ENCODE measurements at places on chromosomes 6 and 20.

- H3K4me3 ChIP-seq: no peak overlapping the region
- no peaks in the 10 kb centered on the region for H3K36me3 ChIP-seq
- no peak for DNase-seq
- H3K27me3 ChIP-seq: no peaks in the 10 kb centered on the region
These were observed 81.2 kb downstream of the PDE7B start for GRCh38 chr6:135932651-135933050.

DNA sequence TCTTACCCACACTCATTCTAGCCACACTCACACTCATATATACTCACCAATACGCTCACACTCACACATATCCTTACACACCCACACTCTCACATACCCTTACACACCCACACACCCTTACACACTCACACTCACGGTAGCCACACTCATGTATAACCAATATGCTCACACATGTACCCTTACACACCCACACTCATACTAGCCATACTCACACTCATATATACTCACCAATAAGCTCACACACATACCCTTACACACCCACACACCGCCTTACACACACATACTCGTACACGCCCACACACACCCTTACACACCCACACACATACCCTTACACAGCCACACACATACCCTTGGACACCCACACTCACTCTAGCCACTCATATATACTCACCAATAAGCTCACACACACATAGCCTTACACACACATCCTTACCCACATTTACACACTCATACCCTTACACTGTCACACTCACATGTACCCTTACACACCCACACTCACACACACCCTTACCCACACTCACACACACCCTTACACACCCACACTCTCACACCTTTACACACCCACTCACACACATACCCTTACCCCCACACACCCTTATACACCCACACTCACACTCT, 192.5 kb upstream of the SNX9 start:
- peaks cover 8% of the 10 kb centered on the region for H3K4me1 ChIP-seq
- H3K36me3 ChIP-seq: no peaks in the 10 kb centered on the region
- no peak overlapping the region for H3K4me3 ChIP-seq
- no peaks in the 10 kb centered on the region for H3K27me3 ChIP-seq
- DNase-seq: no peak

DNA sequence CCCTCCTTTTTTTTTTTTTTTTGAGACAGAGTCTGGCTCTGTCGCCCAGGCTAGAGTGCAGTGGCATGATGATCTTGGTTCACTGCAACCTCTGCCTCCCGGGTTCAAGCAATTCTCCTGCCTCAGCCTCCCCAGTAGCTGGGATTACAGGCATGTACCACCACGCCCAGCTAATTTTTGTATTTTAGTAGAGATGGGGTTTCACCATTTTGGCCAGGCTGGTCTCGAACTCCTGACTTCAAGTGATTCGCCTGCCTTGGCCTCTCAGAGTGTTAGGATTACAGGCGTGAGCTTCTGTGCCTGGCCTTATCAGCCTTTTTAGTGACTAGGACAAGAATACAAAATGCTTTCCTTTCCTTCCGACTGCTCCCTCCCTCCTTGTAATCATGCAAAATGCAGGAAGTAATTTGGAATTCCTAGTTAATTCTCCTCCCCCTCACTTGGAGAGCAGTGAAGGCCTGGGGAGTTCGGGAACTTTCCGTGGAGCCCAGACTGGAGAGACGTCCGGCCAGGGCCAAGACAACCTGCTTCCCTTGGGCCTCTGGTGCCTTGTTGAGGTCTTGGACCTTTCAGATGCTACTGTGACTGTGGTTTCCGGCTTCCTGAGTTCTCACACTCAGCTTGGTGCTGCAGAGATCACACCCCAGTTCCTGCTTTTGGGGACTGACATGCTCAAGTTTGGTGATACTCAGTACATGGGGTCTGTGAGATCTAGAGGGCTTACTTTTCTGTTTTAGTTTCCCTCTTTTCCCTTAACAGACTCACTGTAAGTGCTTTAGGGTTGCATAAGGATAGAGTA, 3.9 kb upstream of the PHF20 start:
- DNase-seq: peak; percentile 59
- peaks cover 8% of the 10 kb centered on the region for H3K36me3 ChIP-seq
- peaks cover 7% of the 10 kb centered on the region for H3K4me1 ChIP-seq
- peaks cover 2% of the 10 kb centered on the region for H3K27me3 ChIP-seq

GRCh38 chr20:63966944-63967322, 2.8 kb downstream of the ZNF512B start:
- no peaks in the 10 kb centered on the region for H3K4me1 ChIP-seq
- no peak for DNase-seq
- H3K27ac ChIP-seq: no peak overlapping the region
- no peak overlapping the region for H3K4me3 ChIP-seq

DNA sequence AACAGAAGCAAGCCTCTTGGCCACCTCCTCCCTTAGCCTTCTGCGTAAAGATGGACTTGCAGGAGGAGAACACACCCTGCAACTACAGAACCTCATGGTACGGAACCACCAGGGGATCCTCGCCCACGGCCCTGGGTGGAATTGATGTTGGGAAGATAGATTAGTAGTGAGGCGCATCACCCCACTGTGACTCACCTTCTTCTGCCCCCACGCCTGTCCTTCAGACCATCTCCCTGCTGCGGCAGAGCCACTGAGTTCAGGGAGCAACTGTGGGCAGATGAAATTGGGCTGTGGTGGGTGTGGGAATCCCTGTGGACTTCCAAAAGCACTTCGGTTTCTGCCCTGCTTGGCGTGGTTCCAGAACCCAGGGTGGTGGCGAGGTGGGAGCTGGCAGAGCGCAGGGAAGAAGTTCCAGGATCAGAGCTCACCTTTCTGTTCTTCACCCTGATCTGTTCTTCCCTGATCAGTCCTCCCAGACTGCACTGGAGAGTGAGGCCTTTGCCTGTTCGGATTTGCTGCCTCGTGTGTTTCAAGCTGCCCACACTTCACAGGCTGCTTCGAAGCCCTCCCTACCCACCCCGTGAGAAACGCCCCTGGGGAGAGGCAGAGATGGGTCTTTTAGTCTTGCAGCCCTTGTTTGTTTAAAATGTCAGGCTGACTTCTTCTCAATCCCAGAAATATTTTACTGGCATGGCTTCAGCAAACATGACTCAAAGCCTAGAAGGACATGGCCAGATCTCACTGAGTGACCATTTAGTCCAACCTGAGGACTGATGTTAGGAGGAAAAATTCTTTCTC, 92.8 kb upstream of the MLN start:
- no peaks in the 10 kb centered on the region for H3K4me1 ChIP-seq
- no peaks in the 10 kb centered on the region for H3K27me3 ChIP-seq
- H3K27ac ChIP-seq: no peak overlapping the region

DNA sequence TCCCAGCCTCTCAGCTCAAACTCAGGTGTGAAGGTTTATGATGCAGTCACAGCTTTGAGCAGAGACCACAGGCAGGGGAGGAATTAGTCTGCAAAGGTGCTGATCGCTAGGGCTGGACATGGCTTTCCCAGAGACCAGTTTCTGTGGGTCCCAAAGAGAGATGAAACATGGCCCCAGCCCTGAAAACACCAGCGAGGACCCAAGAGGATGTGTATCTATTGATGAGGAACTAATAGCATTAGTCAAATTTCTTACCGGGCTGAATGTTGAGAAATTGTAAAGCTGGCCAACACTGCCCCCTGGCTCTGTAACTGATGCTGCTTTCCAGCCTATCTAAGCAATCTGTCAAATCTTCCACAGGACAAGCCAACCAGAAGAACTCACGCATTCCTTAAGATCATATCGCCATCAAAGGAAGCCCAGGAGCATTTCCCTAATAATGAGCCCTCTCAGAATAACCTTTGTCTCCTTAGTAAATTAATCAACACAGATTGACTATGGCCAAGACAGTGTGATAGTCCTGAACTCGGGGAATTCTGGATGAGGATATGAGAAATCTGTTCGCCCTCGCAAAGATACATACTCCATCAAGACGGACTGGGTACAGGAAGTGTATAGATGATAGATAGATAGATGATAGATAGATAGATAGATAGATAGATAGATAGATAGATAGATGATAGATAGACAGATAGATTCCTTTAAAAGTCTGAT, 7.8 kb upstream of the ACSS1 start:
- H3K27ac ChIP-seq: no peak overlapping the region
- no peak for DNase-seq
- no peaks in the 10 kb centered on the region for H3K4me1 ChIP-seq
- H3K4me3 ChIP-seq: no peak overlapping the region
- peaks cover 4% of the 10 kb centered on the region for H3K27me3 ChIP-seq
- no peaks in the 10 kb centered on the region for H3K36me3 ChIP-seq

- peak; percentile 76 for DNase-seq
- H3K27ac ChIP-seq: no peak overlapping the region
- H3K27me3 ChIP-seq: no peaks in the 10 kb centered on the region
- H3K4me1 ChIP-seq: no peaks in the 10 kb centered on the region
- no peak overlapping the region for H3K4me3 ChIP-seq
- H3K36me3 ChIP-seq: peaks cover 50% of the 10 kb centered on the region
These were observed 62.6 kb downstream of the GINS1 start for GRCh38 chr20:25470045-25470444.

DNA sequence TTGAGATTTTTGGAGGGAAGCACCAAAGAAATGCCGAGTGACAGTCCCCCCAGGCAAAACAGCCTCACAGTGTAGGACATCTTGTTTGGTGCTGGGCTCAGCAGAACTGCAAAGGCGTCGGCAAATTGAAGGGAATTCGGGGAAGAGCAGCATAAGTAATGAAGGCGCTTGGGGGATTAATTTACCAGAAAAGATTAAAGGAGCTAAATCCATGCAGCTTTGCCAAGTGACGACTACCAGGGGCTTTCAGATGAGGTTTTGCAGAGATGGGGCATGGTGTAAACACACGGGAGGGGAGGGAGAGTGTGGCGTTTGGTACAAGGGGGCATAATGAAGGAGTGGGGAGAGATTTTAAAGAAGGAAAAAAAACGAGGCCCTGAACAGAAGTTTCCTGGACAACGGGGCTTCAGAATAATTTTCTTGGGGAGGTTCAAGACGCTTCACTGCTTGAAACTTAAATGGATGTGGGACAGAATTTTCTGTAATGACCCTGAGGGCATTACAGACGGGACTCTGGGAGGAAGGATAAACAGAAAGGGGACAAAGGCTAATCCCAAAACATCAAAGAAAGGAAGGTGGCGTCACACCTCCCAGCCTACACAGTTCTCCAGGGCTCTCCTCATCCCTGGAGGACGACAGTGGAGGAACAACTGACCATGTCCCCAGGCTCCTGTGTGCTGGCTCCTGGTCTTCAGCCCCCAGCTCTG, 45.4 kb upstream of the CDH22 start:
- H3K27ac ChIP-seq: no peak overlapping the region
- H3K27me3 ChIP-seq: no peaks in the 10 kb centered on the region
- no peaks in the 10 kb centered on the region for H3K4me1 ChIP-seq
- no peak overlapping the region for H3K4me3 ChIP-seq
- no peak for DNase-seq

Measured in H9 (cell line).